ENCODE measurements at places on chromosomes 16 and 17.

DNA sequence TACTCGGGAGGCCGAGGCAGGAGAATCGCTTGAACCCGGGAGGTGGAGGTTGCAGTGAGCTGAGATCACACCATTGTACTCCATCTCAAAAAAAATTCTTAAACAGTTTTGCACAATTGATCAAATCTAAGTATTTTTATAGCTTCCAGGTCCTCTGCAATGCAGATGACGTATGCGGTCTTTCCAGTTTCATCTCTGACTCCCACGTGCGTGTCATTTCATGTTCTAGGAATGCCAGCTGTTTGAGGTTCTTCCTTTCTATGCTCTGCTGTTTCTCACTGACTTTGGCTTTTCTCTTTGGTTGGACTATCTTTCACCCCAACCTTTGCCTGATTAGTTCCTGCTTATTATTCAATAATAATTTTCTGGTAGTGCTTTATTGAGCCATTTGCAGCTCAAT lies 16.2 kb downstream of the CHP2 start:
- DNase-seq: no peak

DNA sequence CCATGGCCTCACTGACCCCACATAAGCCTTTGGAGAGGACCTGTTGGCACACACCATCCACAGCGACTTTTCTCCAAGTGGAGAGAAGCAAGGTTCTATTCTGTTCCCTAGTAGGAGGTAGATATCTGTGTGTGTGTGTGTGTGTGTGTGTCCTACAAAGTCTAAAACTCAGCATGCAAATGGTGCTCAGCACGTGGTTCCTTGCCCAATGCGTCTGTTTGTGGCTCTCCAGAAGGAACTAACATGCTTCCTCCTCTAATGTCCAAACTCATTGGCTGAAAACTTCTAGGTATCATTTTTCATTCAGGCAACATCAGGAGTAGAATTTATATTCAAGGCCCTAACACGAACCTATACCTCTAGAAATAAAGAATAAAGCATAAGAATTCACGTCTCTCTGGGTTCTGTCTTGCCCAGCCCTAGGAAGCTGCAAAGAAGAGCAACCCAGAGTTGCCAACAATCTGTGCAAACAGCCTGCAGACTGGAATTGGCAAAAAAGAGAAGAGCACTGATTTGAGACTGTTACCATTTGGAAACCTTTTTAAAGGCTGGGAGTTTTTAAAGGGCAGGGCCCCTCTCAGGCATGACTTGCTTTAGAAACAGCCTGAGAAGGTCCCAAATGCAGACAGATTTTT lies 25.5 kb downstream of the MAP3K14 start:
- no peak for DNase-seq

- peak; percentile 55 for DNase-seq
Measured at GRCh38 chr17:39755554-39756379, 18.0 kb downstream of the GRB7 start.

DNA sequence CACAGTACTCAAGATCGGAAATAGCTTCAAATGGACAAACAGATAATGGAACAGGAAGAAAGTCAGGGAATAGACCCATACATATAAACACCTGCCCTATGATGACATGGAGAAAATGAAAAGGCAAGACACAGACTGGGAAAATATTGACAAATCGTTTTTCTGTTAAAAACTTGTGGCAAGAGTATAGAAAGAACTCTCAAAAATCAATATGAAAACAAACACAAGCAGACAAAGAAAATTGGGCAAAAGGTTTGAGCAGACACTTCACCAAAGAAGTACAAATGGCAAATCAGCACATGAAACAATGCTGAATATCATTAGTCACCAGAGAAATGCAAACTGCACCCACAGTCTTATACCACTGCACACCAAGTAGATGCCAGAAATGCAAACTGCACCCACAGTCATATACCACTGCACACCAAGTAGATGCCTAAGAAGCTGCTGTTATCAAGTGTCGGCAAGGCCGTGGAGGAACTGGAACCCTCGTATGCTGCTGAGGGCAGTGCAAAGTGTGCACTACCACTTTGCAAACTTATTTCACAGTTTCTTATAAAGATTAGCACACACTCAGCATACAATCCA lies 123.5 kb upstream of the CHMP6 start:
- DNase-seq: no peak

GRCh38 chr17:82590881-82591539 lies 57.2 kb downstream of the WDR45B start:
- DNase-seq: no peak

DNA sequence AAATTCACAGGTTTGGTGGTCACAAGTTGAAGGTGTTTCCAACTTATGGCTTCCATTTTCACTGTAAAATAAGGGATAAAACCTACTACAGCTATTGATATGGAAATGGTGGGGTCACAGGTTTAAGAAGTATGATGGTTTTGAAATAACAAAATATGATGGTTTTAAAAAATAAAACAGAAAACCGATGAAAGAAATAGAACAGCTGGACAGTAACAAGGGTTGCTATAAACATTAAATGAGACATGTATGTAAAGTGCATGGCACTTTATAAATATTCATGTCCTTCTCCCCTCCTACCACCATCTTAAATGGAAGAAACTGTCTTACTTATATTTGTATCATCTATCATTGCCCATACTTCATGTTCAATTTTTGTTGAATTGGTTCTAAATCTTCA lies 31.3 kb downstream of the ASPA start:
- no peak for DNase-seq

DNA sequence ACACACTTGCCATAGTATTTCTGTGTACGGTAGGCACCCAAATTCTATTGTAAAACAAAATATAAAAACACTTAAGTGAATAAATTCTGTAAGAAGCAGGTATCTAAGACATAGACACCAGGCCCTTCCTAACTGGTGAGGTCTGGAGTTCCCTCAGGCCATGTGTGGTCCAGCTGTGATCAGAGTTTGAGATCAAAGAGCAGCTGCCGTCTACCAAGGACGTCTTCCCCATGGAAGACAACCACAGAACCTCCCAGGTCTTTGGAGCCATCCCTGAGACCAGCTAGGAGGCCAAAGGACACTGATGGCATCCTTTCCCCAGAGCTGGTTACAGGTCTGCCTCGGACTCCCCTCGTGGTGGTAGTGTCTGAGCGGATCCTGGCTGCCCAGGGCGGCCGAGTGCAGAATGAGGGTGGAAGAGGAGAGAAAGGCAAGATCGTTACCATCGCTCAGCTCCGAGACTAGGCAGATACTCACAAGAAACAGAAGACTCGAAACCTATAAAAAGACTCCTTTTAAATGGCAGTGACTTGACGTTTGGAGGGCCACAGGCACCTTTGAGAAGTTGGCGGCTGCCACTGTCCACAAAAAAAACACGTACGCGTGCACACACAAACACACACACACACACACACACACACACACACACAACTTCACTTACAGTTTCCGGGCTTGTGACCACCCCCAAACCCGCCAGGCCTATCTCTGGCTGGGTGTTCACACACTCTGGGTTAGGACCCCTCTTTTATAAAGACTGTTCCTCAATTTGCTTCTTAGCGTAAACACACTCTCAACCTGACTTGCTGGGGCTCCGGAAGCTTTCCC lies 7.5 kb downstream of the TIMP2 start:
- no peak for DNase-seq

DNA sequence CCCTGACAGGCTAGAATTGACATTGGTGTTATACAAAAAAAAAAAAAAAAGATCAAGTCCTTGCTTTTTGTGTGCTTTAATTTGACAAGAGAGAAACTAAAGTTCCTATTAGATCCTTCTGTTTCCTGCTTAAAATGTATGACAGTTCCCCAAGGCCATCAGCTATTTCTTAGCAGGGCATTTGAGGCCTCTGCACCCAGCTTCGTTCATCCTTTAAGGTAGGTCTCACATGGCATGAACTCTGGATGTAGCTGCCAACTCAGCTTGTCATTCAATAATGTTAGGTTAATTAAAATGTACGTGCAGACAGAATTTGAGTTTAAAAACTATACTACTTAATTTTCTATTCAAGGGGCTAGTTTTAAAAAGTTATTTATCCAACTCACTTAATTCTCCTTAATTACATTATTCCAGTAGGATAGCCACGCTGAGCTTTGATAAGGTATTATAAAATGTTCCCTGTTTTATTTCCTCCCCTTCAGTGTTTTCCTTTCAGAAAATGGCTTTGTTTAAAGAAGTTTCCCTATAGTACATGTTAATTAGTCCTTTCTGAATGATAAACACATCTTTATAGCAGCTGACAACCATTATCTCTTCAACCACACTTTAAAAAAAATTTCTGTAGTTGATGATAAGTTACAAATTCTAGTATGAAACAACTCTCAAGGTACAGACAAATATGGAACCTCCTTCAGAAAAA lies 1.2 kb upstream of the RFFL start:
- DNase-seq: no peak

DNA sequence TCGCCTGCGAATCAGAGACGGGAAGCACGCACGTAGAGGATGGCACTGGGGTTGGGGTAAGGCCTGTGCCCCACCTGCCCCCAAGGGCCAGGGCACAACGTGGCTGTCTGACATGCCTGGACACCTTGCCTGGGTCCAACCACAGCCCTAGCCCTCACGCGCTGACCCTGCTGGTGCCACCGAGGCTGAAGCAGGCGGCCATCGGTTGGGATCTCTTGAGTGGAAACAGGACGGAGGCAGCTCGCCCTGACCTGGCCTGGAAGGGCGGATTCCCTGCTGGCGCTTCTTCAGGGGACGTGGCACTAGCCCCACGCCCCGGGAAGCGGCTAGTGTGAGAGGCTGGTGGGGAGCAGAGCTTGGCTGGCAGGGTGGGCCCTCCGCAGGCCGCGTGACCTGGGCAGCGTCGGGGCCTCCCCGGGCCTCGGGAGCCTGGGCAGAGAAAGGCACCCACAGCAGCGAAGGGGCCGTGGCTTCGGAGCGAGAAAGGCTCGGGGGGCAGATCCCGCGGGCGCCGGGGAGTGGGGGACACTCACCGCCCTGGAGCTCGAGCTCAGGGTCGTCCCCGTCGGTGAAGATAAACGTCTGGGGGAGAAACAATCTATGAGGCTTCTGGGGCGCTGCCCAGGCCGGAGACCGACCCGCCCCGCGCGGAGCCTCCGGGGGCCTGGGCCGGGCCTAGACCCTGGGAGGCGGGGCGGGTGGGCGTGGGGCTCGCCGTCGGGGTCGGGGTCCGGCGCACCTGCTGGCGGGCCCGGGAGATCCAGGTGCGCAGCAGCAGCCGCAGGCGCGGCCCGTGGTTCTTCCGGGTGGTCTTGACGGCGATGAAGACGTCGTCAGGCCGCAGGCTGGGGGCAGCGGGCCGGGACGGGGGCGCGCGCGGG lies 610 bp downstream of the RFNG start:
- DNase-seq: no peak

DNA sequence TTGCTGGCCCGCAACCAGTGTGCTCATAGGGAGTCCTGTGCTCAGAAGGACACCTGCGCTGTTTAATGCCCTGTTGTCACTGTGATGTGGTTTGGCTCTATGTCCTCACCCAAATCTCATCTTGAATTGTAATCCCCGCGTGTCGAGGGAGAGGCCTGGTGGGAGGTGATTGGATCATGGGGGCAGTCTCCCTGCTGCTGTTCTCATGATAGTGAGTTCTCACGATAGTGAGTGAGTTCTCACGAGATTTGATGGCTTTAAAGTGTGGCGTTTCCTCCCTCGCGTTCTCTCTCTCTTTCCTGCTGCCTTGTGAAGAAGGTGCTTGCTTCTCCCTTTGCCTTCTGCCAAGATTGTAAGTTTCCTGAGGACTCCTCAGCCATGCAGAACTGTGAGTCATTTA lies 66.8 kb downstream of the AKAP1 start:
- DNase-seq: no peak

- no peak for DNase-seq
Measured at GRCh38 chr16:18041864-18042834, 294.4 kb downstream of the NPIPA8 start.

GRCh38 chr16:69513180-69513966 lies 52.4 kb upstream of the NFAT5 start:
- DNase-seq: no peak

GRCh38 chr16:52932321-52932720 lies 120.4 kb downstream of the CHD9NB start:
- DNase-seq: no peak

- DNase-seq: peak; percentile 7
Measured at GRCh38 chr16:89120921-89121351, 27.3 kb downstream of the ACSF3 start.

- DNase-seq: no peak
Measured at GRCh38 chr16:85469929-85470590, 143.1 kb upstream of the GSE1 start.

GRCh38 chr16:48194828-48195556 lies 39.2 kb upstream of the ABCC12 start:
- no peak for DNase-seq

GRCh38 chr17:32813021-32813420 lies 63.9 kb downstream of the MYO1D start:
- no peak for DNase-seq

- no peak for DNase-seq
Measured at GRCh38 chr16:68793401-68793857, 49.9 kb upstream of the TANGO6 start.

DNA sequence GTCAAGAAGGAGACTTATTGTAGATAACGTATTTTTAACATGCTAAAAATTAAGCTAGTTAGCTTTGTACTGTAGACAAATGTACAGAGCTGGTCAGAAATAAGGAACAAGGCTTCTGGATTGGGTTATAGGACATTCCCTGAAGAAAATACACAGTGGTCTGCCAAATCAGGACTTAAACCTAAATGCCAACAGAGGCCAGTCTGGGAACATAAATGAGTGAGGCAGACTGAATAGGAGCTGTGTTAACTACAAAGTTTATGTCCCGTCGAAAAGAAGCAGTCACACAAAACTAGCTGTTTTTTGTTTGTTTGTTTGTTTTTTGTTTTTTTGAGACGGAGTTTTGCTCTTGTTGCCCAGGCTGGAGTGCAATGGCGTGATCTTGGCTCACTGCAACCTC lies 120.4 kb upstream of the C17orf78 start:
- no peak for DNase-seq

- no peak for DNase-seq
Measured at GRCh38 chr16:22641131-22641628, 130.5 kb downstream of the NPIPB5 start.

DNA sequence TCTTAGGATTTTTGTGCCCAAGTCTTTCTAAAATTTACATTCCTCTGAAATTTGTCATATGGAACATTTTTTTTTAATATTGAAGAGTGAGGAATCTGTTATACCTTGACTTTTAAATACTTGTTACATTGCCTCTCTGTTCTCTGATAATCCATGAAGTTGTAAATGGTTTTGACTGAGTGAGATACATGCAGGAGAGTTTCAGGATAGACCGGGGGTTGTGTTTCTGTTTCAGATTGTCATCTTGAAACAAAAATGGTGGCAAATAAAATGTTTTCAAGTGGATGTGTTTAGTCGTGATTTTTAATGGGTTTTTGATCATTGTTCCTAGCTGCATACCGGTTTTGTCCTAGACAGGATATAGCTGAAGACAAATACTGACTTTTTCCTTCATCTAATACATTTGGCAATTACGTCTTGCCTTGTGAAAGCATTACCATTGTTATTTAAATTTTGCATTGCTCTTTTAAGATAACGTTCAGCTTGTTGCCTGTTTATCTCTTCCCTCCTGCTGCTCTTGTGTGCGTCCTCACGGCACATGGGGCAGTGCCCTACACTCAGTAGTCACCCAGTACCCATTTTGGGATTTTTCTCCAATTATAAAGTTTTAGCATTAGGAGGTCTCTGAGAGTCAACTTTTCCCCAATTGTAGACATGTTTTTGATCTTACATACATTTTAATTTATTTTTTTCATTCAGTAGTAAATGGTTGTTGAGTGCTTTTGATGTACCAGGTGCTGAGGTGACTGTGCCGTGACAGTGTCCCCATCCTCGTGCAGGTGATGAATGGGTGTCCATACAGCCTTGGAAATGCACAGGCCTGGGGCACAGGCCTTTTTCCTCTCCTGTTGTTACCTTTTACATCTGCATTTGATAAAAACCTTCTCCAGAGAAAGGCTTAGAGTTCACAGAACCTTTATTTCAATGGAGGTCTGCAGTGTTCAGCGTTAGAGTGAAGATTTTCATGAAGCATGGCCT lies 169.9 kb downstream of the MSI2 start:
- DNase-seq: no peak

All from activated naive CD4-positive, alpha-beta T cell treated with anti-CD3 and anti-CD28 coated beads, Interleukin-2, amount 50 U/mL, for 16 hours (primary cell).